Myocyte (in vitro differentiated cells): ENCODE measurements at places on chromosomes 6 and 20. TPM values are rescaled to one million over a fixed set of nuclear protein-coding genes. Genes with fewer than 3 reads are reported as not detected.

GRCh38 chr6:117907601-117908245, 659 bp downstream of the SLC35F1 start:
- DNase-seq: no peak

GRCh38 chr6:68758559-68758958, 123.5 kb downstream of the ADGRB3 start:
- DNase-seq: no peak

DNA sequence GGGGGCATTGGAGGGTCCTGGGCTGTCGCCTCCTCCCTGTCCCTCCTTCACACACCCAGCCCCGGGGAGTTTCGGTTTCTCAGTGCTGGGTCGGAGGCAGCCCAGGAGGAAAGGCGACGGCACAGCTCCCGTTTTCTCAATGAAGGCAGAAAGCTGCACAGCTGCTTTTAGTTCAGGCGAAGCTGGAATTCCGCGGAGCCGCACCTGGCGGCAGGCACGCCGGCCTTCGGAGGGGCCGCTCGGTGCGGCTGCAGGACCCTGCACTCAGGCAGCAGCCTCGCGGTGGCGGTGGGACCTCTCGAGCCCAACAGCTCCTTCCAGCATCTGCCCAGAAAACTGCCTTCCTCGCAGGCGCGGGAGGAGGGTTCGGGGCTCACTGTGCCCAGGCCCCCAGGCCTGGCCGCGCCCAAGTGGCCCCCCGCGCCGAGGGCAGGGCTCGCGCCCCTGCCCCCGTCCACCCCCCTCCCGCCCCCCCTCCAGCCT, 4.6 kb downstream of the FOXQ1 start:
- no peak for DNase-seq

- DNase-seq: no peak
Observed at GRCh38 chr6:102340311-102340710, 946.8 kb downstream of the GRIK2 start.

DNA sequence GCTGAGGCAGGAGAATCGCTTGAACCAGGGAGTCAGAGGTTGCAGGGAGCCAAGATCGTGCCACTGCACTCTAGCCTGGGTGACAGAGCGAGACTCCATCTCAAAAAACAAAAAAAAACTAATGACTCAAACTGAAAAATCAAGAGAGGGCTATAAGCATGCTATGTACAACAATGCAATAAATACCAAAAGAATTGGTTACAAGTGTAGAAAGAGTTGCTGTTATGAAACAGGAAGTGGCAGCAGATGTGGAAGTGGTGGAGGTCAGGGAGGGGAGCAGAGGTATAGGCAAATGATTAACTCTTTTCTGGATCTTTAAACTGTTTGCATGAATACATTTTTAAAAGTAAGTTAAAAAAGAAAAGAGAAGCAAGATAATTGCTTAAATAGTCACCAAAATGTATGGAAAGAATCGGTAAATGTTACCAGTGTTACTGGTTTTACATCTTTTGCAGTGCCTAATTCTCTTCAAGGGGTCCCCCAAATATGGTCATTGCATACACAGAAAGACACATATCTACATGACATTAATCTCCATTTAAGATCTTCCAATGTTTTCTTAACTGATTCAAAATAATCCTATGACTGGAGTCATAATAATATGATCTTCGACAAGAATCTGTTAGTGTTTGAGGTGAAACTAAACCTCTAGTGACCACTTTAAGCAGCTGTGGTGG, 15.0 kb downstream of the CALHM6 start:
- DNase-seq: no peak

GRCh38 chr6:101178748-101179147, 214.8 kb upstream of the GRIK2 start:
- DNase-seq: no peak

- DNase-seq: no peak
Observed at GRCh38 chr20:38342216-38342615, 4.1 kb upstream of the LBP start.

GRCh38 chr6:110549277-110549676, 72.9 kb upstream of the SLC22A16 start:
- DNase-seq: no peak

GRCh38 chr20:22159276-22159675, 425.1 kb downstream of the FOXA2 start:
- no peak for DNase-seq

DNA sequence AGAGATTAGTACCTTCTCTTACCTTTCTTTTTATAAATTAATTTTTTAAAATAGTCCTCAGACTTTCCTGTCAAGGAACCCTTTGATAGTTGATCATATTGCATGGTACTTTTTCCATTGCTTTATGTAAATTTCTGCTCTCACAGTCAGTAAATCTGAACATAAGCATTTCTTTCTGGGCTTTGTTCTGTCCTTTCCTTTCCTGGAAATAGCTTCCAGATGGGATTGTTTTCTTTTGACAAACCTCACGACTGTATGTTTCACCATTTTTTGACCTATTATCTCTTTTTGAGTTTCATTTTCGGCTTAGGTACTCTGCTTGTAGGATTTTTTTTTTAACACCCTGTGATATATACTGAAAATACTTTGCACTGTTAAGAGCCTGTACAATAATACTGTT, 32.6 kb downstream of the UTRN start:
- no peak for DNase-seq

DNA sequence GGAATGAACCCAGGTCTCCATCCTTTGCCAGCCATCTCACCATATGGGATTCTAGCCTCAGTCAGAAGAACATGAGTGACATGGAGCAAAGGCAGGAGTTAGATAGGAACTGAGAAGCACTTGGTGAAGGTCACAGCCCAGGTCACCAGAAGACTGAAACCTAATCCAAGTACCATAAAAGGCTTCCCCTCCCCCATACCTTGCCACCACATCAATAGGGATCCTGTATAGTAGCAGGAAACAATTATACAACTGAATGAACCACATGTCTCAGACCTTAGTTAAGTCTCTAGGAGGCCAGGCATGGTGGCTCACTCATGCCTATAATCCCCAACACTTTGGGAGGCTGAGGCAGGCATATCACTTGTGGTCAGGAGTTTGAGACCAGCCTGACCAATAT, 49.6 kb downstream of the KIZ start:
- DNase-seq: no peak

GRCh38 chr6:108322728-108323127, 27.9 kb downstream of the AFG1L start:
- DNase-seq: peak; percentile 77

- peak; percentile 8 for DNase-seq
Observed at GRCh38 chr6:154039231-154039842, at the start of gene OPRM1. Gene OPRM1, plus strand, starts transcription at chr6:154039240. Its CDS starts 305 bp downstream, at chr6:154039545.

LIN28B gene
- total RNA-seq: not detected in 2 replicates

CRISP3 gene
- total RNA-seq: not detected in 2 replicates

NRSN1 gene
- total RNA-seq: not detected in 2 replicates

GSTA3 gene
- total RNA-seq: not detected in 2 replicates
